ENCODE measurements at places on chromosomes 3 and 15.

GRCh38 chr3:31945738-31946052 lies 35.4 kb downstream of the OSBPL10 start:
- no peak for DNase-seq

GRCh38 chr15:57784081-57784511 lies 77.6 kb downstream of the POLR2M start:
- DNase-seq = no peak

- DNase-seq = no peak
Observed at GRCh38 chr3:143590660-143591059, 257.6 kb downstream of the SLC9A9 start.

- no peak for DNase-seq
Observed at GRCh38 chr15:60798821-60799220, 319.9 kb upstream of the ICE2 start.

DNA sequence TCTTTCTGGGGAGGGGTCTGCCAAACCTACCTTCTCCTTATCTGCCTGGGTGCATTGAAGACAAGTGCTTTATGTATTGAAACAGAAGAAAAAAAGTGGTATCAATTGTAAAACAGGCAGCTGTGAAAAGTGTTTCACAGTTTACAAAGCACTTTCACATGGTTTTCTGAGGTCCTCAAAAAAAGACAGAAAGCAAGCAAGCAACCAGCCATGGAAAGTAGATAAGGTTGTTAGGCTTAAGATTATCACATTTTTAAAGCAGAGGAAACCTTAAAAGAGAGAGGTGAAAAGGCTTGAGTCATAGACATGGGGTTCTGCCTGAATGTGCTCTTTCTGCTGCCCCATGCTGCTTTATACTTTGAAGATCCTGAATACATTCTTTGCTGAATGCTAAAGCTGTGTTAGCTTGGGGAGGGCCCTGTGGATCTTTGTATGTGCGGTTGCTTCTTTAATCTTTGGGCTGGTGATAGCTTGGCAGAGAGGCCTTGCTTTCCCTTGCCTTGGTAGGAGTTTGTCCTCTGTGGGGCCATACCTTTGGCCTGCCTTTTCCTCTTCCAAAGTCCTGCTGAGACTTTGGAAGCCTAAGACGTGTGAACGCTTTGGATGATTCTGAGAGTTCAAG lies 2.6 kb downstream of the SMAD3 start:
- no peak for DNase-seq

GRCh38 chr3:11810276-11810675 lies 36.4 kb downstream of the TAMM41 start:
- DNase-seq = no peak

GRCh38 chr3:127597020-127597771 lies 1.0 kb upstream of the MCM2 start:
- DNase-seq = no peak

DNA sequence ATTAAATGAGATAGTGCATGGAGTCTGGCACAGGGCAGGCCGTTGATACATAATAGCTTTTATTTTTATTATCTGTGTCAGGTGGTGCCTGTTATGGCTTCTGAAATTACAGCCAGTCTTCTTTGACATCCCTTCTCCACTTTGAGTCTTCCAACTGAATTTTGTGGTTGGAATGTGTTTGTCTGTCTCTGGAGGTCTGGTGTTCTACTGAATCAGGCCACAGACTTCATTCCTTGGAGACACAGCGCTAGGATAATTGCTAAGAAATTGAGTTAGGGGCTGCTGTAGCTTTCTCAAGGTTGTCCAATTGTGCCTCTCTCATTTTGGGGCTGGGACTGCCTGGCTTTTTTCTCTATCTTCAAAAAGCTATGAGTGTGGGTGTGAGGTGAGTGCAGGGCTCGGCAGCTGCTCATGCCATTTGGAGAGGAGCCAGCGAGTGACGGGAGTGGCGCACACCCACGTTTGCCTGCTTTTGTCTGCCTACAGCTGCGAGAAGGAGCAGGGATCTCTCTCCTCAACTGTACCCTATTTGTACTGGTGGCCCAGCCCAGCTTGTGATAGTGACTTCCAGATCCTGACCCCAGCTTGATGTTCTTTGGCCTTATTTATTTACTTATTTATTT lies 49.8 kb upstream of the SYN2 start:
- no peak for DNase-seq

DNA sequence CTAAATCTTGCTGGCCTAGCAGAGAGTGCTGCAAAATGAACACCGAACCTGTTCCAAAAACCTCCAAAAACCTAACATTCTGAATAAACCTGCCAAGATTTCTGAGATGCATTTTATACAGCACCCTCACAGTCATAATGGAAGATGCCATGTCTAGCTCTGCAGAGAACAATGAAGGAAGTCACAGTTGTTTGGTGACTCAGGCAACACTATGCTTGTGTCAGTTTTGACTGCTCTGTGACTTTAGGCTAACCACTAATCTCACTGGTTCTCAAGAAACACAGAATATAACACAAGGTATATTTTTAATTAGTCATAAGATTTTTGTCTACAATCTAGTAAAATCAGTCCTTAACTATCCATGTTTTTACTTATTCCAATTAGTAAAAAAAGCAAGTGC lies 606.6 kb downstream of the TBL1XR1 start:
- DNase-seq = no peak

GRCh38 chr3:115350606-115351005 lies 203.5 kb upstream of the ZBTB20 start:
- no peak for DNase-seq

GRCh38 chr3:133466531-133467386 lies 66.9 kb downstream of the BFSP2 start:
- no peak for DNase-seq

GRCh38 chr15:64891561-64891960 lies 20.1 kb upstream of the ANKDD1A start:
- no peak for DNase-seq

DNA sequence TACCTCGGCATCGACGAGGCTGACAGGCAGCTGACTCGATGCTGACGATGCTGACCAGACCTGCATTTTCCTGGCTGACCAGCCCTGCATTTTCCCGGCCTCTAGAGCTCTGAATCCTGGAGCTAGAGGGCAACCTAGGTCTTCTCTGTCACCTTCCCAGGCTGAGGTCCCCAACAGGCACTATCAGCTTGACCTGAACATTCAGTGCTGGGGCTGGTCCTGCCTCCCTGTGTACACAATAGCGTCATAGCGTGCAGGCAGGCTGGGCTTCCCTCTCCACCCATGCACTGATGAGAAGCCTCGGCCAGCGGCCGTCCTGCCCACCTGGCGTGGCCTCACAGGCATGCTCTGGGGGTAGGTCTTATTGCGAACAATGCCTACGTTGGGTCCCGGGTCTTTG lies 62.3 kb upstream of the SNRPA1 start:
- no peak for DNase-seq

DNA sequence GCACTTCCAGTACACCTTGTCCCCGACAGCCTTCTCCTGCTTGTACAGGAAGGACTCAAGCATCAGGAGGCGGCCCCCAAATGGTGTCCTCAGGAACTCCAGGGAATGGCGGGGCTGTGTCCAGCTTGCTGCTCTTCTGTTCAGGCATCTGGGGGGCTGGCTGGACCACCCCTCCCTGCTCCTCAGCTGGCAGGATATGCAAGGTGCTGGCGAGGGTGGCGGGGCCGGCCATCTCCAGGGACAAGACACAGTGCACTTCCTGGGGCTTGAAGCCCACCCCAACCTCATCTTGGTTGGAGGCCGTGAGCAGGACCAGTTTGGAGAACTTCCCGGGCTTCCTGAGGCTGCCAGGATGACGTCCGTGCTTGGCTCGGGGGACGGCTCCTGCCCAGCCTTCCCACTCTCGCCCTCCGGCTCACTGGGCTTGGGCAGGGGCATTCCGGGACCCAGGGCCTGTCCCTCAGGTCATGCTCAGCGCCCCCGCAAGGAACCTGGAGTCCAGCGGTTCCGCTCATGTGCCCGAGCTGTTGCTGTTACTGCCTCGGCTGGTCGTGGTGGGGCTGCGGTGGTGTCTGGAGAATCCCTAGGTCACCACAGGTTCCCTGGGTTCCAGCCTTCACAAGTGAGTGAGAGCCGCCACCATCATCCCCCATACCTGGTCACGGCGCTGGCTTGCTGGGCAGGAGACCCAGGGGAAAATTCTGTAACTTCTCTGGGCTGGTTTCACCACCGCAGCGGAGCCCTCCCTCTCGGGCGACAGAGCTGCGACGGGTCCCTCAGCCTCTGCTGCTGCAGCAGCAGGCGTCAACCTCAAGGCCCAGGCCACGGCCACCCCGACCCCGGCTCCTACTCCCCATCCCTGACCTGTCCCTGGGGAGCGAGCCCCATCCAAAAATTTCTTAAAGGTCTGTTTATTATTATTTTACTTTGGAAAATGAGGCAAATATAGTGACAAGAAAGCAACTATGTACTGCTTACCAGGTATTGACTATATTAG lies 82.8 kb upstream of the FXR1 start:
- no peak for DNase-seq

DNA sequence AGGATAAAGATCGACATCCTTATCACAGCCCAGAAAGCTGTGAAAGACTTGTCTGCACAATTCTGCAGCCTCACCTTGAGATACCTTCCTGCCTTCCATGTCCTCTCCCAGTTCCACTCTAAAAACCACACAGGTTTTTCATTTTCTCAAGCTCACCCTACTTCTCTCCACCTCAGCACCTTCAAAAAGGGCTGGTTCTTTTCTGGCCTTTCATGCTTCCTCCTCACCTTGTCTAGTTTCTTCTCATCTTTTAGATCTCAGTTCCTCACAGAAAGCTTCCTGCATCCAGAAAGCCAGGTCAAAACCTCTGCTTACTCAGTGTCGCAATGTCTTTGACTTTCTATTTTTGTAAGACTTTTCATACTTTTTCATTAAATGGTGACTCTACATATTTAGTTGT lies 140.2 kb upstream of the STT3B start:
- no peak for DNase-seq

DNA sequence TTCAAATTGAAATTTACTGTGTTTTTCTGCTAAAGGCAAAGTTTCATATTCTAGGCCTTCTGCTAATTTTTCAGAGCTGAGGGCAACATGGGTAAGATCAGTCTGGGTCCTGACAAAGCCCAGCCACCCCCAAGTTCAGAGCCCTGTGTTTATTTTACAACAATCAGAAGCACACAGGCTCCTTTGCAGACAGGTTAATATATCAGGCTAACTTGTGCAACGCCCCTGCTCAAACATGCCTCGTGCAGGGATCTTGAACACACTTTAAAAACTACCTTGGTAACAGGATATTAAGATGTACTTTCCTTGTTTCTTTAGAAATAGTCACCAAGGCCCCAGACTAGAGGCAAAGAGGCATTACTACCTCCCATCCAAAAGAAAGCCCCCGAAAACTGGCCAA lies 64.0 kb downstream of the POLR2M start:
- no peak for DNase-seq

DNA sequence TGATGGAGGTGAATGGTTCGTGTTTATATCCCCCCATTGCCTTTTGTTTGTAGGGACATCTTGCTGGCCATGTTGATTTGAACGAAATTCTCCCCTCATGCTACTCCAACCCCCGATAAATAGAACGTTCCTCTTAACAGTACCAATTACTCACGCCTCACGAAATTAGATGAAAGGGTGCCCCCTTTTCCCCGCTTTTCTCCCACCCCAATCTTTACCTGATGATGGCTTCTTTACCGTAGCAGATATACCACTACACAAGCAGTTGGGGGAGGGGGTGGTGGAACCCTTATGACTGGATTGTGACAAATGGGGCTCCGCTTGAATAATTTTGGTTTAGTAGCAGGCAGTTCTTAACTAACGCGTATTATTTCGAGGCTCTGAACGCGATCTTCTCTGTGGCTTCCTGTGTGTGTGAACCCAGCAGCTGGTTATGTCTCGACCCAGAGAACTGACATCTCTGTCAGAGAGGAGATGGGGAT lies 1.1 kb downstream of the PIAS1 start:
- no peak for DNase-seq

DNA sequence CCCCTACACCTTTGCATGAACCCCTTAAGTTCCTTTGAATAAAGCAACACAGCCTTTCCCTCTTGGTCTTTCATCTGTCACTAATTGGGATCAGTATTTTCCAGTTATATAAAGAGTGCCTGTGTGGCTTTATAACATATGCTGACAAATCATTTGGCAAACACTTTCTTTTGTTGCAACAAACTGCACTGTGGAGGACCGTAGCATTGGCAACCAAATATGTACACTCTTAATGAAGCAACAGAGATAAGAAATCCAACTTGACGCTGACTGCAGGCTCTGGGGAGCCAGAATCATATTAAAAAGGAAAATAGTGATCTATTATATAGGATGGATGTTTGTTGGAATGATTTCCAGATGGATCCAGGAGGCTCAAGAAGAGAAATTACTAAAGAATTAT lies 120.1 kb upstream of the PRICKLE2 start:
- no peak for DNase-seq

DNA sequence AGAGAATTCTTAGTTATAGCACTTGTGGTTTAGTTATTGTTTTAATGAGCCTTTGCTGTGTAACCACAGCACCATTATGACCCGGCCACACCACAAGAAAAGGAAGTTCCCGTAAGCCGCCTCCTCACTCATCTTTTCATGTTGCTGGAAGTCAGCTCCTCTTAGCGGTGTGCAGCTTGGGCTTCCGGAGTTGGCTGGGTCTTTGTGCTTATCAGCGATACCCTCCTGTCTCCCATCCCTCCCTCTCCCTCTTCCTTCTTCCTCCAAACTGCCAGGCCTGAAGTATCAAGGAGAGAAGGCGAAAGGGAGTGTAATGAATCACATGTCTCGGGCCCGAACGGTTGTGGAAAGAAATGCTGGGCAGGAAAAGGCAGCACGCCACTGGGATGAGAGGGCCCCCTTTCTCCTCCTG lies 353.5 kb downstream of the MCTP2 start:
- no peak for DNase-seq

DNA sequence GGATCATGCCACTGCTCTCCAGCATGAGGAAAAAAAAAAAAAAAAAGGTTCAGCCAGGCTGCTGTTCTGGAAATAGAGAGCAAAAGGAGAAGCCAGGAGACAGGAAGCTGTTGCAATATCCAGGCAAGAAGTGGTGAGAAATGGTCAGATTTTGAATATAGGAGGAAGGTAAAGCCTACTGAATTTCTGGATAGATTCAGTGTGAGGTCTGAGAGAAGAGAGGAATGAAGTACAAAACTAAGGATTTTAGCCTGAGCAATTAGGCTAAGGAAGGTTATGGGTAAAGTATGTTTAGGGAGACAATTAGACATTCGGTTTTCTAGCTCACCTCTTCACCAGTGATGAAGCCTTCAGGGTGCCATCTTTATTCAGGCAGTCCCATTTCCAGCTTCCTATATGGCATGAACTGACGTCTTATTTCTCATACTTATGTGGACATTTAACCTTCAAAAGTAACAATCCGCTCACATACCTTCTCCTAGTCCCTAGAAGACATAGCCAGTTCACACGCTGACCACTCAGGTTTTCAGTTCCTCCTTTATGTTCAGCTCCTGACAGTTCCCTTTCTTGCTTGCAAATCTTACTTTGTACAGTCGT lies 57.2 kb downstream of the KIF9 start:
- no peak for DNase-seq
